NCI-H187 treated with DMSO at 0.1 percent for 48 hours (cell line): ENCODE measurements at places on chromosomes 7 and 10.

- DNase-seq, result no peak
Observed at GRCh38 chr7:157684157-157684908, 347.5 kb downstream of the DNAJB6 start.

GRCh38 chr7:89017695-89018094 is 222.2 kb upstream of the TEX47 start:
- no peak for DNase-seq

GRCh38 chr7:82729172-82730030 is 285.8 kb upstream of the CACNA2D1 start:
- DNase-seq, result no peak

DNA sequence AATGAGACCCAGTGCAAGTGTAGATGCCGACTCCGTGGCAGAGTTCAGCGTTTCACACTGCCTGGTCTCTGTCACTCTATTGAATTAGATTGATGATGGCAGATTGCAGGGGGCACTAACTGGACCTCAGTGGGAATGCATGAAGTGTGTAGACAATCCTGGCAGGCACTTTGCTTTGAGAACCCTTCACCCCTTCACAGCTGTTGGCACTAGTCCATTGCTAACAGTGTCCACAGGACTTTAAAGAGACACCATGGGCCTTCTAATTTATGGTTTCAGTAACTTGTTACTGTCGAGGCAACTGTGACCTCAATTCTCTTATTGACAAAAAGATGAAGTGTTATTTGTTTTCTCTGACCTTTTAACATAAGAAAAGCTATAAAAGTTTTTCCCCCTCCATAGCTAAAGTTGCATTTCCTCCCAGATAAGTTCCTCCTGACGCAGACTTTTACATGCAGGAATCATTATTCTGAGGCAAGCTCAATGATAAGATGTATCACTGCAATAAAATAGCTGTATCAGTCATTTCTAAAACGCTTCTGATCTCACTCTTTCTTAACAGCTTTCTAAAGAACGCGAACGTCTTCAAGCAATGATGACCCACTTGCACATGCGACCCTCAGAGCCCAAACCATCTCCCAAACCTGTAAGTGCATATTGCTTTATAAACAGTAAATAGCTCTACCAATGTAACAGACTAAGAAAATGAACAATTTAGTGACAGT is 238.9 kb downstream of the FOXP2 start:
- DNase-seq, result peak; percentile 71

- DNase-seq, result no peak
Observed at GRCh38 chr10:111873621-111874135, 309.9 kb downstream of the GPAM start.

GRCh38 chr7:127417346-127417745 is 24.8 kb upstream of the ZNF800 start:
- DNase-seq, result no peak

DNA sequence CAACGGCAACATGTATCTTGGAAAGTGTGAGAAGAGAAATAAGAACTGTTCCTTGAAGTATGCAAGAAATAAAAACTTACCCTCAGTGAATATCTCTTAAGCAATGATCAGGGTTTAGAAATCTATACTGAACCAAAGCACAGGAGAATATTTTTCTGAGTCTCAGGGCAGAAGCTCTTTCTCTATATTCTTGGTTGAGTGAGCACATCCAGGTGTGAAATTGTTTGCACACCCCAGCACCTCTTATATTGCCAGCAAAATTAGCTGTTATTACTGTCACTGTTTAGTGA is 8.4 kb downstream of the DLX6 start:
- no peak for DNase-seq

DNA sequence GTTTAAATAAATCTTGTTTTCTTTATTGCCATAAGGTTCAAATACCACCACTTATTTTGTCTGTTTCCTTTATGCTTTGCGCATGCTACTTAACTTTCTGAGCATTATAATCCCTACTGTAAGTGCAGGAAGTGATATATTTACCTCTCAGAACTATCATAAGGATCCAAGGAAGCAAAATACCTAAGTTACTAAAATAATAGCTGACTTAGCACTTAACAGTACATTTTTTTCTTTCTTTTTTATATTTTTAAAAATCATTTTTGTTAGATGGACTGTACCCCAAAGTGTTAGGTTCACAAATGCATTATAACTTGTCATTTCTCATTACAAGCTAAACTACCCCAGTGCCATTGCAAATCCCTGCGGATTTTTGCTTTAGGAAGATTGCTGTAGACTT is 663.8 kb downstream of the SUGCT start:
- no peak for DNase-seq

DNA sequence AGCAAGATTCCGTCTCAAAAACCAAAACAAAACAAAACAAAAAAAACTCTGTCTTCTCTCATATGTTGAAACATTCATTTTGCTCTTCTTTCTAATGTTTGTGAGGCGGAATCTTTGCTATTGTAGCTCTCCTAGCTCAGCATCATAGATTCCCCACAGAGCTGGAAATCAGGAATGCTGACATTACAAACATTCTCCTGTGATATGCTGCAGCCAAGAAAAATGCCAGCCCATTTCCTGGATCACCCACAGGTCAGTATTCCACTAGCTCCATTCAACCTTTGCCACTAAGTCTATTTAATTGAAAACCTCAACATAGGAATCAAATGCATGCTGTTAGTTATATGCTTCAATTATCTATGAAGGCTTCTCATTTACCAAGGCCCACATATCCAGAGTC is 186.3 kb downstream of the IPMK start:
- no peak for DNase-seq

- no peak for DNase-seq
Observed at GRCh38 chr7:112154690-112155089, 51.5 kb downstream of the DOCK4 start.

GRCh38 chr10:31647861-31648260 is 280.8 kb downstream of the ARHGAP12 start:
- DNase-seq, result no peak

GRCh38 chr10:73229567-73229966 is 17.5 kb downstream of the DNAJC9 start:
- DNase-seq, result no peak

DNA sequence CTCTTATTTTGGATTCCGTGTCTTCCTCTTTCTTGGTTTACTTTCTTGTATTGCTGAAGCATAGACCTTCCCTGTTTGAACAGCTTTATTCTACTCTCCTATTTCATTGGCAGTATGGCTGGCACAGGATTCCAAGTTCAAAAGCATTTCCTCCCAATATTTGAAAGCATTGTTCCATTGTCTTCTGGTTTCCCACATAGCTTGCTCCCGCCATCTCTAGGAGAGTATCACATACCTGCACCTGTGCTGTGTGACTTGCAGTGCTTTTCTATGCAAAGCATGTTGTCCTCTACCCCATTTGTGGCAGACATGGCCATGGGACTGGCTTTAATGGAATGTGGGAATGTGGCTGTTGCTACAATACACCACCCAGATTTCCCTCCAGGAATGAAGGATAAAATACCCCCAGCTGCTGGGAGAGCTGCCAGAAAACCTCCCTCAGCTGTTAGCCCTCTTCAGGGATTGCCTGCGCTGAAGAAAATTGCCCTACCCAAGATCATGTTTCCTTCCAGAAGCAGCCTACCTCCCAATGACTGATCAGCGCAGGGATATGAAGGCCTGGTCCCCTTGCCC is 6.9 kb upstream of the MYOF start:
- DNase-seq, result no peak
